ENCODE measurements at places on chromosomes 4 and X.

DNA sequence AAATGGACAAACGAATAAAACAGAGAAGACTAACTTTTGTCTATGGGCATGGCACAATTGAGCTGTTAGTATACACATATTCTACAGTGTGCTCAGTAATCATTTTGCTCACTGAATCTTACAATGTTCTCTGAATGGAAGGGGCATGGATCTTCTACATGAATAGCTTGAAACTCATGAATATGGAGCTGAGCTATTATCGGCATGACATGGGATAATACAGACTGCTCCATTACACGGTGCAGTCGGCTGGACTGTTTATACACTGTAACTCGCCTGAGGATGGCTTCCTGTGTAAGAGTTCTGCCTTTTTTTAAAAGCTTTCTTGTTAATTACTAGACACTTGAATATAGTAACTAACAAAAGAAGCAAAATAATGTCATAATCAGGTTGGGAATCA lies 368.5 kb upstream of the MAD2L1 start:
- no peak for DNase-seq

GRCh38 chrX:54294306-54294705 lies 63.5 kb downstream of the WNK3 start:
- DNase-seq = no peak

GRCh38 chr4:106875340-106875739 lies 160.8 kb downstream of the DKK2 start:
- no peak for DNase-seq

GRCh38 chr4:80171656-80172055 lies 25.6 kb upstream of the PRDM8 start:
- no peak for DNase-seq

DNA sequence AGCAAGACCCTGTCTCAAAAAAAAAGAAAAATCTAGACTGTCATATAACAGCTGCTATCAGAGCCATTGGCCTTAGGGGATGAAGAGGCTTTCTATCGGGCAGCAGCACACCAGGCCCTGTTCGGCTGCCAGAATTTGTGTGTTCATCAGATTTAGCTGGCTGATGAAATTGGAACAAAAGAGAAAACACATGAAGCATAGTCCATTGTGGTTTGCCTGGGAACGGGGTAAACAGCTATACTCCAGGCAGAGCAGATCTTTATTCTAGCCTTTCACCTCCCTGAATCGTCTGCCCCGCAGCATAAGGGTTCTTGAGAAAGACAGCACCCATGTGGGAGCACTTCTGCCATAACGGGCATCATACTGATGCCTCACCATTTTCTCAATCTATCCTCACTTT lies 11.6 kb downstream of the TKTL1 start:
- DNase-seq = no peak

GRCh38 chr4:26916195-26916594 lies 55.6 kb downstream of the STIM2 start:
- DNase-seq = no peak

- no peak for DNase-seq
Measured at GRCh38 chr4:89254847-89255246, 52.8 kb downstream of the GPRIN3 start.

DNA sequence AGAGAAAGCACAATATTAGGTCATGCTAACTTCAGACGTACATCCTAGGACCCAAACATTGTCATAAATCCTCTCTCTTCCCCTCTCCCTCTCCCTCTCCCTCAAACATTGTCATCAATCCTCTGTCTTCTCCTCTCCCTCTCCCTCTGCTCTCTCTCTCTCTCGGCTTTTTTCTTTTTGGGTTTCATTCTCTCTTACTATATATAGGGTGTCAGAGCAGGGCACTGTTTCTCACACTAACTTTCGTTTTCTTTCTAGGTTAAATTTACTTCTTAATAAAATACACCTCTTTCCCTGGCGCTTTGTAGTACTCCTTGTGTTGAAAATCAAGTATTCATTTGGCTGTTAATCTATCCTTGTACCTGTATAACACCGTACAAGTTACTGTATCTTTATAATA lies 37.0 kb upstream of the HERC5 start:
- DNase-seq = no peak

GRCh38 chr4:184471881-184472613 lies 2.3 kb downstream of the IRF2 start:
- no peak for DNase-seq

DNA sequence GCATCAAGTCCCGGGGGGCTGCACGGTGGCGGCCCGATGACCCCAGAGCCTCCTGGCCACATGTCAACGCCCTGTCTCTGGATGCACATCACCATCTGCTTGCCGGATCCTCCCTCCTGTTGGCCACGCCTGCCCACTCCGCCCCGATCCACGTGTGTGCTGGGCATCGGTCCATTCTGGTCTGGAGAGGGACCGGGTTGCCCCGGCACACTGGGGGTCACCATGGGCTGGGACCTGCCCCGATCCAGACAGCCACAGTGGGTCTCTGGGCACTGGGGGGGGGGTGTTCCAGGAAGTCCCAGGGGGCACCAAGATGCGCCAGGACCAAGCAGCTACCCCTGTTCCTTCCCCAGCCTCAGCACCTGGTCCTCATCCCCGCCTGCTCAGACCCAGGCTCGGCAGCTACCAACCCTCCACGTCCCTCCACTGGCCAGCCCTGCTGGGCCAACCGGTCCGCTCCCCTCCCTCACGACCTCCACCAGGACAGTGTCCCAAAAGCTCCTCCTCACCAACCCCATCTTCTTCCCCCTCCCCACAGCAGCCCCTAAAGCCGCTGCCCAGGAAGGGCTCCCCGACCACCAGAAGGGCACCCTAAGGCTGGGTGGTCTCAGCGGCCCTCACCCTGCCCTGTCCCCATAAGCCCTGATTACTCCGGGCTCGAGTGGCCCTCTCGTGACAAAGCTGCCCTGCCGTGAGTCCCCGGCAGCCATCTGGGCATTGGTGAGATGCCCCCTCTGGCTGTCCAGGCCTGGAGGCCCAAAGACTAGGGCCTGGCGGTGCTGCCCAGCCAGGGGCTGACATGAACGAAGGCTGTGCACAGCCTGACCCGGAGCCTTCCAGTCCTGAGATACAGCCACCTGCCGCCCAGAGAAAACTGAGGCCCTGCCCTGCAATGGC lies 4.6 kb downstream of the CTBP1 start:
- DNase-seq = no peak

- DNase-seq = no peak
Measured at GRCh38 chrX:42686706-42687105, 91.3 kb downstream of the PPP1R2C start.

DNA sequence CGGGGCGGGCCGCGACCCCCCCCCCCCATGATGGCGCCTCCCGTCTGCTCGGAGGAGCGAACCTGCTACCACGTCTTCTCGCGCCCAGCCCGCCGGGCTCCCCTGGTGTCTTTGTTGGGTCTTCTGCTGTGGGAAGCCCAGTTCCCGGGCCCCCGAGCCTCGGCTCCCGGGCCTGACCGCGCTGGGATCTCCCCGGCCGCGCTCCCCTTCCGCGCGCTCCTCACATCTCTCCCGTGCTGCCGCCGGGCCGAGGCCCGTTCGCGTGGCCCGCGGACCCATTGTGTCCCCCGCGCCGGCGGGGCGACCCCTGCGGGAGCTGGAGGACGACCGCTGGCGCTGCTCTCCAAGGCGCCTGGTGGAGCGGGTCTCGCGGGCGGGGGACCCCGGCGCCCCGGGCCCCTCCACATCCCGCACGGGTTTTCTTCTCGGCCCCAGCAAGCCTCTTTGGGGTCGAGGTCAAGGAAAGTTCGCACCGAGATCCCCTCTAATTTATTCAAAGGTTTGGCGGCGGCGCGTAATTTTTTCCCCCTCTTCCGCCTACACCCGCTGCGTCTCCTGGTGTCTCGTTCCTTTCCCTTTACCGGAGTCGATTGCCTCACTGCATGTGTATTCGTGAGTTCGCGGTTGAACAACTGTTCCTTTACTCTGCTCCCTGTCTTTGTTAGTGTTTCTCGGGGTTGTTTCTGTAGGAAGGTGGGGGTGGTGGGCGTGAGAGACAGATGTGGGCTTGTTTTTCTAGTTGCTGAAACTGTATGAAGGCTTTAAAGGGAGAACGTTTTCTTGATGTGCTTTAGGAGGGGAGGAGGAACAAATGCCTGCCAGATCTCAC lies 770 bp downstream of the SMAD1 start:
- no peak for DNase-seq

DNA sequence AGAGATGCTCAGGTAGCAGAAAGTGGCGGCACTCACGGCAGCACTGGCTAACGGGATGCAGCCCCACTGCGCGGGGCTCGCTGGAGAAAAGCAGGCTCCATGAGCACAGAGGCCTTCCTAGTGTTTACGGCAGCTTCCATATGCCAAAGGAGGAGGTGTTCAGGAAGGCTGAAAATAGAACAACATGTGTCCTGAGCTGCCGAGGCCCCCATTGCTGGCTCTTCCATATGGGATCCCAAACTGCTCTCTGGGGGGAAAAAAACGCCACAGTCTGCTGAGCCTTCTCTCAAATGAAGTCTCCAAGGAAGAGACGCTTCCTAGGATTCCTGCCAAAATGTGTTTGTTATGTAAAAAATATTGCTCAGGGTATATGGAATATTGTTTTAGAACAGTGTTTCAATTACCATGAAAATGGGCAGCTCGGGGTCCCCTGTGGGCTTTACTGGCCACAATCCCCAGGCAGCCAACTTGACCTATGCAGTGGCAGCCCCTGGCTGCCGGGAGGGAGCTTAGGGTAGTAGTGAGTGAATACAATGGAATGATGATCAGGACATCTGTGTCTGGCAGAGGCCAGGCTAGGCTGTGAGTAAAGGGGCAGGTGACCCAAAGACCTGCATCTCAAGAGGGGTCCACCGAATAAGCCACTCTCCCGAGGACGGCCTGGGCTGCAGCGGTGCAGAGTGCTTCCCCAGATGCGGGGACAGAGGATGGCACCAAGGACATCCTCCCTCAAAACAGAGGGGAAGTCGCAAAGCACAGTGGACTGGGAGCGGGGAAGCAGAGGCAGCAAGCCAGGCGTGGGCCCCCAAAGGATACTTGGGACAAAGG lies 170.1 kb downstream of the AFAP1 start:
- no peak for DNase-seq

- DNase-seq = no peak
Measured at GRCh38 chr4:151175754-151176631, 76.6 kb downstream of the RPS3A start.

GRCh38 chr4:141065872-141066271 lies 67.4 kb downstream of the RNF150 start:
- DNase-seq = no peak

GRCh38 chr4:153937289-153937688 lies 148.4 kb upstream of the SFRP2 start:
- no peak for DNase-seq

- DNase-seq = no peak
Measured at GRCh38 chr4:75497133-75497532, 17.1 kb downstream of the RCHY1 start.

GRCh38 chr4:79991601-79992000 lies 81.4 kb downstream of the ANTXR2 start:
- DNase-seq = no peak

DNA sequence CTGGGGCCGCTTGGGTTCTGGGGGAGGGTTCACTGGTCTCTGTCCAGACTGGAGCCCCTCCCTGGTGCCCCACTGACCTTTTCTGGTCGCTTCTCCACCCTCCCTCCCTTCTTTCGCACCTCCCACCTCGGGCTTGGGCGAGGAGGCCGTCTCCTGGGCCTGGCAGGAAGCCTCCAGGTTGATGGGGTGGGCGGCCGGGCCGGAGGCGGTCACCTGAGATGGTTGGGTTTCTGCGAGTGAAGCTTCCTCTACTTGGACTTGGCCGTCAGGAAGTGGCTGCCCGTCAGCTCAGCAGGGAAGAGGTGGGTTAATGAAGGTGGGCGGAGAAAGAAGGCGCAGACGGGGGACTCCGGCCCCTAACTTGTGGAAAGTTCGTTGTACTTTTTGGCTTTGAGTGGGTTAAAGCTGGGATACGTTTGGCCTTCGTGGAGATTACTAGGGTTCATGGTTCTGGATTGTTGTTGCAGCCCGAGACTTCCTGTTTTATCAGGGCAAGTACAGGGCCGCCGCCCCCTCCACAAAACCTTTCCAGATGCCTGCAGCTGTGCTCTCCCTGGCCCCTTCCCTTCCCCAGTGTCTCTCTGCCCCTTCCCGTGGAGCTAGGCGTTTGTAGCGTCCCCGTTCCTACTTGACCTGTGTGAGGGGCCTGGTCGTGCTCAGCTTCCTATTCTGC lies 1.2 kb downstream of the AKAP17A start:
- no peak for DNase-seq

- DNase-seq = no peak
Measured at GRCh38 chr4:108685036-108685686, 34.8 kb downstream of the OSTC start.

DNA sequence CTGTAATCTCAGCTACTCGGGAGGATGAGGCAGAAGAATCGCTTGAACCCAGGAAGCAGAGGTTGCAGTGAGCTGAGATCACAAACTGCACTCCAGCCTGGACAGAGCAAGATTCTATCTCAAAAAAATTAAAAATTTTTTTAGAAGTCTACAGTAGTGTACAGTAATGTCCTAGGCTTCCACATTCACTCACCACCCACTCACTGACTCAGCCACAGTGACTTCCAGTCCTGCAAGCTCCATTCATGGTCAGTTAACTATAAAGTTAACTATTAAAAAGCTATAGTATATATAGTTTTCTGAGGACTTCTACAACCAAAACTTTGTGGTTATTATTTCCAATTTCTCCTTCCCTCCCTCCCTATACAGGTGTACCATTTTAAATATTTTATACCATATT lies 34.7 kb upstream of the NEUROG2 start:
- no peak for DNase-seq

DNA sequence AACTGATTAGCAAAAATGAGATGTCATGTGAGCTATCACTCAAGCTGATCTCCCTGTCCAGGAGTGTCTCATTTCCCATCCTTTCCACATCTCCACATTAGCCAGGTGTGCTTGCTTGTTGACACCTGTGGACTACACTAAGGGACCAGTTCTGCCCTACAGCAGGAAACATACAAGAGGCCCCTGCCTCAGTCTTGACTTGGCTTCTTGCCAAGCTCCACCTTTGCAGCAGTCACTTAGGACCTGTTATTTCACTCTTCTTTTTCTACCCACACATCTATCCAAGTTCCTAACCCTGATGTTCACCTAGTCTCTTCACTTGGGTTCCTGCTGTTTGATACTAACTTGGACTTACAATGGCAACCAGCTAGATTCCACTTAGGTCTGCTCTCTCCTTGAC lies 13.2 kb downstream of the FRMD7 start:
- no peak for DNase-seq

DNA sequence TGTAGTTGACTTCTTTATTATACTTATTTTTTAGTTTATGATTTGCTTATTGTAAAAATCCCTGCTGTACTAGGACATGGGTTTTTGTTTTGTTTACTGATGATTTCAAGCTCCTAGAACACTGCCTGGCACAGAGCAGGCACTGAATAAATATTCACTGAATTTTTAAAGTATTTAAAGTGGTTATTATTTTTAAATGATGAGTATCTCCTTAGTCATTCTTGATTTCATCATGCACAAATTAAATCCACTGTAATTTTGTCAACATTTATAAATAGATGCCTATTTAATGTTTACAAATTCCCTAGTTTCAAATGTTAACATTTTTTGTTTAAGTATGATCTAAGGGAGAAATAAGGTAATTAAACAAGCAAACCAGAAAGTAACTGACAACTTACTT lies 367.9 kb upstream of the SLIT2 start:
- DNase-seq = no peak
